ENCODE measurements at places on chromosomes 6 and 20.

DNA sequence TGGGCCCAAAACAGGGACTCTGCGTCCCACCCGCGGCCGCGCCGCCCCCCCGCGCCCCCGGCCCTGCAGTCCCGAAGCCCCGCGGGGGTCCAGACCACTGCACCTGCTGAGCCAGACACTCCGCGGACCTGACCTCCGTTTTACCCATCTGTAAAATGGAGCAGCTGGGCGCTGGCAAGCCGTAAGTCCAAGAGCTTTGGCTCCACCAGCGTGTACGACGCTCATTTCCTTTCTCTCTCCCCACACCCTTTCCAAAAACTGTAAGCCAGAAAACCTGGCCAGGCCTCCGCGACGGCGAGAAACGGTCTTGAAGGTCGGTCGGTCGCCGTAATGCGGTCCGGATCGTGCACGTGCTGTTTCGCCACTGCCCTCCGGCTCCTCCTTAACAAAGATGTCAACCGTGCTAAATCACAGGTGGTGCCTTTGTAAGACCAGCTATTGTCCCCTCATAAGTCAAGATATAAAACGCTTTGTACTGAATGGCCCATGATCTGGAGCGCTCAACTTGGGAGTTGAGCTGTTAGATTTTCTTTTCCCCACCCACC, 7.8 kb upstream of the NR2E1 start:
- DNase-seq = no peak

DNA sequence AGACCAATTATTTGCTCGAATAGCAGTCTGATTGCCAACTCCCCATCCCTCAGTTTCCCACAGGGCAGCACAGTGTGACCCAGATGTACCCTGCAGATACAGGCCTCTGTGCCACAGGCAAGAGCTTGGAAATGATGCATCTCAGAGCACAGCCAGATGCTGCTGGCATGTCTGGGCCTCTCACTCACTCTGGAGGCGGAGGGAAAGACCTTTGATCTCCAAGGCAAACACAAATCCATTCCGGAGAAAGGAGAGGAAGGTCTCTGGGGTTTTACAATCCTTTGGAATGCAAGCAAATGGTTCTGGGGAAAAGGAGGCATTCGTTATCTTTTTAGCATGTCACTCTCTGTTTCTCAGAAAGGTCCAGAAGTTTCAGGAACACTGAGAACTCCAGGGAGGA, 74.2 kb downstream of the RIOK1 start:
- DNase-seq = no peak

- DNase-seq = no peak
Observed at GRCh38 chr6:134098276-134098675, 45.9 kb upstream of the SLC2A12 start.

GRCh38 chr6:68635706-68636513, 828 bp downstream of the ADGRB3 start:
- DNase-seq = no peak

- DNase-seq = no peak
Observed at GRCh38 chr6:133165235-133165634, 75.9 kb upstream of the EYA4 start.

DNA sequence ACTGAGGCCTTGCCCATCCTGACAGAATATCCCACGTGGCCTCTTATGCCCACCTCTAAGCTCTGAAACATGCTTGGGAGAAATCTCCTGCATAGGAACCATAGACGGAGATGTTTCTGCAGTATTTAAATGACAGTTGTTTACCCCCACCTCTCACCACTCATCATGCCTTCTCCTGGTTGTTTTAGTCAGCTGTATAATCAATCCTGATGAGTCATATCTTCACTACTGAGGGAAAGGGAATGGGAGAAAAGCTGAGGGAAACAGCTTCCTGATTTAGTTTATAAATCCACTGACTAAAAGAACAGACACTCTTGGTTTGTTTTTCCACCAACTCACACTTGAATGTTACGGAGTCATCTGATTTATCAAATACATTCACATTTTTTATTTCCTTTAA, 113.2 kb upstream of the TENT5A start:
- DNase-seq = no peak

- no peak for DNase-seq
Observed at GRCh38 chr6:15513131-15513771, 149.6 kb downstream of the DTNBP1 start.

DNA sequence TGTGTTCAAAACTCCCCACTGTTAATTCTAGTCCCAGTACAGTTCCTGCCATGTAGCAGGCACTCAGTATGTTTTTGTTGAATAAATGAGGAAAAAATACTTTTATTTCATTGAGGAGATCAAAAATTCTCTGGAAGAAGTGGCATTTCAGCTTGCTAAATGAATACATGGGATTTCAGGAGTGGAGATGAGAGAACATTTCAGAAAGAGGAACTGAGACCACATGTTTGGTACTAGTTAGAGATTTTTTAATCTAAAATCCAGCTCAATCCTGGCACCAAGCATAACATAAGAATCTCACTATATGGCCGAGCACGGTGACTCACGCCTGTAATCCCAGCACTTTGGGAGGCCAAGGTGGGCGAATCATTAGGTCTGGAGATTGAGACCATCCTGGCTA, 75.4 kb downstream of the BTBD9 start:
- no peak for DNase-seq

- DNase-seq = no peak
Observed at GRCh38 chr6:16855460-16855859, 94.2 kb upstream of the ATXN1 start.

Measured in stimulated activated CD4-positive, alpha-beta T cell treated with anti-CD3 and anti-CD28 coated beads, Interleukin-4, amount 100 ng/mL, for 48 hours (primary cell).